ENCODE measurements at places on chromosomes 2 and 18.

GRCh38 chr2:52542297-52542696 is 1225.3 kb upstream of the CHAC2 start:
- no peak for DNase-seq

DNA sequence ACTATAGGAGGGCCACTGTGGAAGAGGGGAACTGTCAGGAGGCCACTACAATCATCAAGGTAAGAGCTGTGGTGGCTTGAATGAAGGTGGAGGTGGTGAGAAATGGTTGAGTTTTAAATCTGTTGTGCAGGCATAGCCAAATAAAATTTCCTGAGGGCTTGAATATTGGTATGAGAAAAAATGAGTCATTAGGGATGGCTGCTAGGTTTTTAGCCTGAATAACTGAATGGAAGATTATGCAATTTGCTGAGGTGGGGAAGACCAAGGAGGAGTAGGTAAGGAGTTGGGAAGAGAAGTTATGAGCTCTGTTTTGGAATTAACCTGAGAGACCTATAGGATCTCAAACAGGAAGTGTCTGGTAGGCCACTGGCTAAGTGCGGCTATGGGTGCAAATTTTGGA is 84.0 kb downstream of the KLHL14 start:
- no peak for DNase-seq

DNA sequence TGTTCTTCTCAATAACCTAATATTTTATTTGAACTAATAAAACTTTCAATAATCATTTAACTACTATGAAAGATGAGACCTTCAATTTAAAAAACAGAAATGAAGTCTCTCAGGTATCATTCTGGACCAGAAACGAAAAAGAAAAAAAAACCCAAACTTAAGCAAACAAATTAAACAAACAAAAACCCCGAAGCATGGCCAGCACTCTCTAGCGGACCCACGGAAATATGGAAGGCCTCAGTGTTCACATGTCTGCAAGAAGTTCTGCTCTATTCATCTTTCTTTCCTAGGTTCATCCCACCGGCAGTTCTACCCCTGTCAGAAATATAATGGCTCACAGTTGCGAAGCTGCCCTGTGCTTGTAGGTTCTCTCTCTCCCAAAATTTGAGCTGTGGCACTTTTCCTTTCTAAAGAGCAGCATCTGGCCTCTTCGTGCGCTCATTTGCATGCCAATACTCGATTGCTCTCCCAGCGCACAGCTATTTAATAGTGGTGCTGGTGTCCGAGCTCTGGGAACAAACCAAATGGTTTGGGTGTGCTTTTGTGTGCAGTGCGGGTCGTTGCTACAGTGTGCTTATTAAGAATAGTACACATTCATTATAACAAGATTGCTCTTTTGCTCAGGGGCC is 129.0 kb upstream of the ZEB2 start:
- no peak for DNase-seq

DNA sequence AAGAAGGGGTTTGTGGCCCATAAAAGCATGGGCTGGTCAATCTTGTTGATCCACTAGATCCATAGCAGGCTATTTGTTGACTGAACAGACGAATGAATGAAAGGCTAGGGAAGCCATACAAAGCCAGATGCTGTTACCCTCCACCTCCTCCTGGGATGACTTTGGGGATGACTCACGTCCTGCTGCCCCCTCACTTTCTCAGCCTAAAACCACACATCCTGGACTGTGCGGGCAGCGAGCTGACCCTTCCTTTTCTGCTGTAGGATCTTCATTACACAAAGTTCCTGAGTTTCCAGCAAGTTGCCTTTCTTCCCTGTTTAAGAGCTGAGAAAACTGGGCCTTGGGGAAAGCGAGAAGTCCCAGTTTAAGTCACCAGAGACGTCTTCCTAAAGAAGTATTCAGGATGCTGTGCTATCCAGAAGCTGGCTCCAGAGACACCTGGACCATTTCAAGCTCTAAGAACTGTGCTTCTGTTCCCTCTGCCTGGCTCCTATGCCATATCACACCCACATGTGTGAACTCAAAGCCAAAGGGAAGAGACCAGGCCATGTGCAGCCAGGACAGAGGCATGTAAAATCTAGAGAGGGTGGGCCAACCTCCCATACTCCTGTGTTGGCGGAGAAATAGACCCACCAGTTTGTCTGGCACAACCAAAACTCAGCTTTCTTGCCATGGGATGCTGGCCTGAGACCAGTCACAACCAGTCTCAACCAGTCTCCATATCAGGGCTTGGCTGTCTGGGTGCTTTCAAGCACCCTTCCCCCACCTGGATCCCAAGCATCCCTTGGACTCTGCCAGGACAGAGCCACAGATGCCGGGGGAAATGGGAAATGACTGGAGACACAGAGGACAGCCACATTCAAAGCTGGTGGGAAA is 4.7 kb upstream of the SLC20A1 start:
- DNase-seq, result no peak

DNA sequence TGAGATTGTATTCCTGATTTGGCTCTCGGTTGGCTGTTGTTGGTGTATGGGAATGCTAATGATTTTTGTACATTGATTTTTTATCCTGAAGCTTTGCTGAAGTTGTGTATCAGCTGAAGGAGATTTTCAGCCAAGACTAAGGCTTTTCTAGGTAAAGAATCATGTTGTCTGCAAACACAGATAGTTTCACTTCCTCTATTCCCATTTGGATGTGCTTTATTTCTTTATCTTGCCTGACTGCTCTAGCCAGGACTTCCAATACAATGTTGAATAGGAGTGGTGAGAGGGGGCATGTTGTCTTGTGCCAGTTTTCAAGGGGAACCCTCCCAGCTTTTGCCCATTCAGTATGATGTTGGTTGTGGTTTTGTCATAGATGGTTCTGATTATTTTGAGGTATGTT is 90.4 kb downstream of the CYP26B1 start:
- DNase-seq, result no peak

DNA sequence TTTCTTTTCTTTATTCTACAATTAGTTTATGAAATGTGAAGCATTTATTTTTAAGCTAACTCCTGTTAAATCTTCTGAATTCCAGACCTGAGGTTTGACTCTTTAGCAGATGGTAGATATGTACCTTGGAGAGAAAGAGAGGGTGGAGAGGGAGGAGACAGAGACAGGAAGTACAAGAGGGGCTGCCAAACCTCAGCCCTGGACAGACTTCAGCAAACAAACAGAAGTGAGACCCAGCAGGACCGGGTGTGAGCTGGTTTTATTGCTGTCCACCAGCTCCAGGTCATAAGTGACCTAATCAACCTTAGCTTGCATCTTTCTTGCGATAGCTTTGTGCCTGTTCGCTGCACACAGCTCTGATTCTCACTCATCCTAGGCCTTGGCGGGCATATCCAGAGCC is 168.6 kb downstream of the CNTNAP5 start:
- DNase-seq, result no peak

- DNase-seq, result no peak
Observed at GRCh38 chr2:168075446-168075845, 171.9 kb downstream of the STK39 start.

GRCh38 chr18:68417826-68418225 is 297.1 kb downstream of the TMX3 start:
- DNase-seq, result peak; percentile 83

DNA sequence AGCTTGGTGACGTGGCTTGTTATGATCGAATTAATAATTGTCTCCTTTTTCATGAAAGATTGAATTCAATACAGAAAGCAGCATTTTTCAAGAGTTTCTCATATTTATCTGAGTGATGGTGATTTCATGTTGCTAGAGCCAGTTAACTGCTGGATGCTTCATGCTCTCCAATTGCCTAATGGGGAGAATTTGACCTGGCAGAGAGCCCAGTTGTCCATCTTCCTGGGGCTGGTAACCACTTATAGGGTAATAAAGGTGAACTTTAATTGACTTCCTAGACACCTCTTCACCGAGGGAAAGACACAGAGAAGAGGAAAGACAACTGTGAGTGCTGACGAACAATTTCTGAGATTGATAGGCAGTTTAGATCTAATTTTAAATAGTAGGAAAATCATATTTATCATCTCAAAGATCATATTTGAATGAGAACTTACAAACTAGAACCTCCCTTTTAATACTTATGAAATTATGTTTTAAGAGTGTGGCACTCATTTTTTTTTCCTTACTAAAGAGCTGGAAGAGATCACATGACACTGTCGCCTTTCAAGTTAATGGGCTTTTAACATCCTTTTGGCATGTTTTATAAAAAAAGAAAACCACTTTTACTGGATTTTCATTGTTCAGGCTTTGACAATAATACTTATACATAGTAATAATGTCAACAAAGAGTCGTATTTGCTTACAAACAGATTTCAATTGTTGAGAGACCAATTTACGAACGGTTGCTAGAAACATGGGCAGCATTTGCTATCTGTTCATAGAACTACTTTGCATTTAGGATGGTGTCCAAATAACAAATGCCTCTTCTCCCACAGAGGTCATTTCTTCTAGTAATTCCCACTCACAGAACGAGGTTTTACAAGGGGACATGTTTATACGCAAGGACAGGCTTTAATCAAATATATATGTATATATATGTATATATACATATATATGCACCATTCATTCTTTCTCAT is 153.3 kb downstream of the RAPGEF4 start:
- no peak for DNase-seq

- DNase-seq, result peak; percentile 58
Observed at GRCh38 chr2:31523871-31524492, 56.8 kb downstream of the SRD5A2 start.

DNA sequence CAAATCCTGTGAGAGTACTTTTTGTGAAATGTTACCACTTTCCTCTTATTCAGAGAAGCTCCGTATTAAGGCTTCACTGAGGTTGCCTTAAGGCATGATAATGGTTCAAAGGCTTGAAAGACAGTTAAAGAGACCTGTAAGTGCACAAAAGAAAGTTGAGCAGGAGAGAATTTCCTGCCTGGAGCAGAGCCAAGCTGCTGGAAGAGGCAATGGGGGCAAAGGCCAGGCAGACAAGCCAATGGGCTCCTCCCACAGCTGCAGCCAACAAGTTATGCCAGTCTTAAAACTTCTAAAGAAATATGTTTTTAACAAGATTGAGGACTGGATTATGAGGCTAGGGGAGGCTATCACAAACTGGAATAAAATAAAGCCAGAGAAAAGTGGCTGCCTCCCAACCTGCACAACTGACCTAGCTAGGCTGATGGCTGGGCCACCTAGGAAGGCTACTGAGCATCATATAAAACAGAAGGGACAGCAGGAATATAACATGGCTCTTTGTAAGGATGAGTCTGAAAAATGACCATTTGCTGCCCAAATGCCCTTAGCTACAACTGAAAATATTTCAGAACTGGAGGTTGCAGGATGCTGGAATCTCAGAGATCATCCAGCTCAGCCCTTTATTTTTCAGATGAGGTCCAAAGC is 2.1 kb downstream of the IL1B start:
- no peak for DNase-seq

DNA sequence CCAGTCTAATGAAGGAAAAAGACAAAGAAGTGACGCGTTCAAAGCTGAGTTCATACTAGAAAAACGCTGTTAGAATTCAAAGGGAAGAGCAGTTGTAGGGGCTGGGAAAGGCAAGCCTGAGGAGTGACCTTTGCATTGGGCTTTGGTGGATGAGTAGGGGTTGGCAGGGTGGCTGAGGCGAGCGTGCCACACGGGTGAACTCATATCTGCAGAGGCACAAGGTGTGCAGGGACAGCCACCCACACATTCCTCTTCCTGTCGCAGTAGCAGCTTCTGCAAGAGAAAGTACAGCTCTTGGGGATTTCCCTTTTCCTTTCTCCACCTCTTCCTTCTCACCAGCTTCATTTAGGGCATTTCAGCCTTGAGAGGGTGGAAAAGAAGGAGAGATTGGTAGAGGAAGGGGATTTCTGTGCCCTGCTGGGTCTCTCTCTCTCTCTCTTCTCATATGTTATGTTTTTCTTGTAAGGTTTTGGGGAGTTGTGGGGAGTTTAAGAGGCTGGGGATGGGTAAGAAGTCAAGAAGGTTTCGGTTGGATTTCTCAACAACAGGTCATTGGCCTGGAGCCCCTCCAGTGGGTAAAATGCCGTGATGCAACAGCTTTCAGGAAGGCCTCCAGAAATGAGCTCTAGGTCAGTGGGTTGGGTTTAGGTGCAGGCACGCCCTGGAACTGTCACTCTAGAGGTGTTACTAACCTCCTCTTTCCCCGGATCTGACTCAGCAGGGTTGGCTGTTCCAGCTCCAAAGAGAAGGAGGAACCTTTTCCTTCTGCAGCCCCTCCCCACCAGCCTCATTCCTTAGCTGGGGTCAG is 40.1 kb downstream of the ODC1 start:
- peak; percentile 93 for DNase-seq

- DNase-seq, result no peak
Observed at GRCh38 chr18:48771641-48772375, 179.0 kb downstream of the SMAD7 start.

GRCh38 chr18:77495079-77495478 is 245.4 kb downstream of the GALR1 start:
- no peak for DNase-seq

GRCh38 chr2:3488855-3489763 is 30.2 kb downstream of the ADI1 start:
- DNase-seq, result no peak

DNA sequence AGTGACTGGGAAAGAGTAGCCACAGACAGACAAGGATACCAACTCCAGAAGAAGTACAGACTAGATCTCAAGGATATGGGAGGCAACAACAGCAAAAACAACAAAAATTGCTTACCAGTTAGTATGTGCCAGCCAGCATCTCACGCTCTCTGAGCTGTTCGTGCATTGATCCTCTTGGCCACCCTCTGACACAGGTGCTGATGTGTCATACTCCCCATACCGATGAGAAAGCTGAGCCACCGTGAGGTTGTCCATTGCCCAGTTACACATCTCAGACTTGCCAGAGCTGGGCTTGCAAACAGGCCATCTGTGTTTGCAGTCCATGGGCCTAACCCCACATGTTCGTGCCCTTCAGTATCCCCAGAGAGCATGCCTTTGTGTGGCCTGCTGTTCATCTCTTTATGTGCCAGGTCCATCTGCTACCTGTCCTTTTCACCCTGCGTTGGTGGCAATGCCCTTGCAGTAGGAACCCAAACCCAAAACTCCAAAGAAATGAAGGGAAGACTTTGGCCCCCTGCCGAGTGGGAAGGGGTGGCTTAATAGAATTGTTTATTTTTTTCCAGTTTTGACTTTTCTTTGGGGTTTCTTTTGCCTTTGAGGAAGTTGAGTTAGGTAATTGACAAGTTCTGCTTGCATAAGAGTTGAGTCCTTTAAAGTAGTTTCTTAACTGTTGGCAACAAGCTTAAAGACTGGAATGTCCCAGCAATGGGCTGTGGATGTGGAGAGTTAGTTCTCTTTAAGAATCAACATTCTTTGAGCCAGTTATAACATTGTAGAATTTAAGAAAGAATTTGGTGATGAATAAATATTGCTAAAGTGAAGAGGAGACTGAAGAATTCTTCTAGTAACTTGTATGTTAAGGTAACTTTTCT is 46.7 kb downstream of the LYPD6B start:
- DNase-seq, result no peak

GRCh38 chr2:207229161-207229560 is 63.4 kb upstream of the KLF7 start:
- no peak for DNase-seq

DNA sequence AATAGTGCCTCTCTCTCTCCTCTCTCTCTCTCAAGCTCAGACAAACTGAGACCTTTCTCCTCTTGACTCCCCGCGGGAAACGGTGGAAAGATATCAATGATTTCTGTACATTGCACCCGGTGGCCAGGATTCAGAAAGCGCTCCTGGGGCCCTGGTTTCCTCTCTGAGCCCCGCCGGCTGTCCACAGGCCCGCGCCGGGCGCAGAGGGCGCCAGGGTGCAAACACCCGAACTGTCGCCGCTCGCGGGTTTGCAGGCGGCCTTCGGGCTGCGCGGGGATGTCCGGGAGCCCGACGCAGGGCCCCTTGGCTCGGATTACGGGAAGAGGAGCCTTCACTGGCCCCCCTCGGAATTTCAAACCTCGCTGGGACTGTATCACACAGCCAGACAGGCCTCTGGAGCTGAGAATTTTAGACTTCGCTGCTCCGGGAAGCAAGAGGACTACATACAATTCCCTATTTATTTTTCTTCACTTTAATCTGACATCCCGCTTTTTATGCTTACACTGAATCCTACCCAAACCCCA is 5.2 kb upstream of the EN1 start:
- DNase-seq, result no peak
